Astrocyte (in vitro differentiated cells and primary cell): ENCODE measurements at places on chromosomes 6 and 20. TPM values are rescaled to one million over a fixed set of nuclear protein-coding genes. Genes with fewer than 3 reads are reported as not detected.

GRCh38 chr6:26025894-26026832, 61.1 kb upstream of the HFE start:
- peak; percentile 95 for DNase-seq
- H3K27ac ChIP-seq: peak overlapping the region; percentile 89
- H3K27me3 ChIP-seq: no peaks in the 10 kb centered on the region
- no peaks in the 10 kb centered on the region for H3K36me3 ChIP-seq
- peaks cover 33% of the 10 kb centered on the region for H3K4me1 ChIP-seq
- H3K4me3 ChIP-seq: peak overlapping the region; percentile 80

- no peaks in the 10 kb centered on the region for H3K27me3 ChIP-seq
- DNase-seq: no peak
- no peak overlapping the region for H3K4me3 ChIP-seq
- no peaks in the 10 kb centered on the region for H3K4me1 ChIP-seq
Measured at GRCh38 chr20:43723186-43723585, 3.6 kb downstream of the GTSF1L start.

- H3K27ac ChIP-seq: no peak overlapping the region
- no peaks in the 10 kb centered on the region for H3K27me3 ChIP-seq
- peak; percentile 48 for DNase-seq
- H3K4me3 ChIP-seq: no peak overlapping the region
- peaks cover 19% of the 10 kb centered on the region for H3K4me1 ChIP-seq
- peaks cover 41% of the 10 kb centered on the region for H3K36me3 ChIP-seq
Measured at GRCh38 chr6:33197431-33198048, 2.9 kb downstream of the RXRB start.

- DNase-seq: no peak
- H3K4me1 ChIP-seq: no peaks in the 10 kb centered on the region
- H3K27ac ChIP-seq: no peak overlapping the region
- no peaks in the 10 kb centered on the region for H3K36me3 ChIP-seq
- no peak overlapping the region for H3K4me3 ChIP-seq
Measured at GRCh38 chr6:157642736-157643135, 180.3 kb upstream of the SNX9 start.

The CTCFL gene
- total RNA-seq: not detected in 2 replicates

- peak; percentile 69 for DNase-seq
- H3K36me3 ChIP-seq: no peaks in the 10 kb centered on the region
- H3K27me3 ChIP-seq: no peaks in the 10 kb centered on the region
- H3K4me3 ChIP-seq: no peak overlapping the region
- H3K4me1 ChIP-seq: peaks cover 11% of the 10 kb centered on the region
Measured at GRCh38 chr6:104789770-104790190, 69.9 kb downstream of the HACE1 start.

DNA sequence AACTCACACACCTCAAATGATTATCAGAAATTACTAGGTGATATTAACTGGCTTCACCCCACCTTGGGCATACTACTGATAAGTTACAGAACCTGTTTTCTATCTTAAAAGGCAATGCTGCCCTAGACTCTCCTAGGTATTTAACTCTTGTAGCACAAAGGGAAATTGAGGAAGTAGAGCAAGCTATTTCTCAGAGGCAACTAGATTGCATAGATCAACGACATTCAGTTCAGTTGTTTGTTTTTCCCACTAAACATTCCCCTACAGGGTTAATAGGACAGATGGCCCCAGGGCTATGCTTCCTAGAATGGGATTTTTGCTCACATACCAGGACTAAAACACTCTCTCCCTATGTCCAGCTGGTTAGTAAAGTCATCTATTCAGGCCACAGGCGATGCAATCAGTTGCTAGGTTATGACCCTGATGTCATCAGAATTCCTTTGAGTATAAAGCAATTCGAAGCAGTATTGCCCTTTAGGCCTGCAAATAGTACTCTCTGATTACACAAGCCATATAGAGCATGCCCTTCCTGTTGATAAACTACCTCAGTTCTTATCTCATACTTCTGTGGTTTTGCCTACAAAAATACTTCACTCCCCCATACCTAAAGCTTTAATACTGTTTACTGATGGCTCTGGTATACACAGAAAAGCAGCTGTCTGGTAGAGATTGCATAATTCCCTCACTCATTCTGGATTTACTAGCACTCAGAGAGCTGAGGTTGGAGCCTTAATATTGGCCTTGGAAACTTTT, 67.4 kb upstream of the ASCC3 start:
- no peaks in the 10 kb centered on the region for H3K36me3 ChIP-seq
- no peaks in the 10 kb centered on the region for H3K27me3 ChIP-seq
- no peak overlapping the region for H3K27ac ChIP-seq
- DNase-seq: no peak
- no peak overlapping the region for H3K4me3 ChIP-seq
